Fibroblast of lung (primary cell): ENCODE measurements at places on chromosomes 16 and 17. TPM values are rescaled to one million over a fixed set of nuclear protein-coding genes. Genes with fewer than 3 reads are reported as not detected.

DNA sequence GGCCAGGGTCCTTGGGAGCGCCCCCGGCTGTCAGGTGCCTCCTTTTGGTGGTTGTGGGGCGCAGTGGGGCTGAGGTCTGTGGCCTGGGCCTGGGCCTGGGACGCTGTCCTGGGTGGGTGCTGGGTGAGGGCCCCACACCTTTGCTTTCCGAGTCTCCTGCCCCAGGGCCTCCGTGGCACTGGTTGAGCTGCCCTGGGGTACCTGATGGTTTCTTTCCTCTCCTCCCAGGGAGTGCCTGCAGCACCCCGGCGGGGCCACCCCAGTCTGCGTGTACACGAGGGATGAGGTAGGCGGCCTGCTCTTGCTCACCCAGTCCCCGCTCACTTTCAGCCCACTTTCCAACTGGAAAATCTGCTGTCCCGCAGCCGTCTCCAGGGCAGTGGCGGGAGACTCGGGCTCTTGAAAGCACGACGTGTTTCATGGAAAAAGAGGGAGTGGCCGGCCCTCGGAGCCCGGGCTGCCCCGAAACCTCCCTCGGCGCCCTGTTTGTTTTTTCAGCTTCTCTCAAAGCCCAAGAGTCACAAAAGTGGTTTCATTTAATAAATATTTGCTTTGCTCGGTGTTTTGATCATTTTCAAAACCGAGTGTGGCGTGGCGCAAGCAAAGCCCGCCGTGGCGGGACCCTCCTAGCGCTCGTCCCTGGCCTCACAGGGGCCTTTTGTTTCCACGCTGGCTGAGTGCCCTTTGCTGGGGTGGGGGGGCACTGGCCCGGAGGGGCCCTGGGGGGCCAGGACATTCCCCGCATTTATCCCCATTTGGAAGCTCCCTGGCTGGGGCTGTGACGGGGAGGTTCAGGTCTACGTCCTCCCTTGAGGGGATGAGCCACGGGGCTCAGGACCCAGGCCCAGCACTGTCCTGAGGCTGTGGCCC is 17.4 kb downstream of the ASPSCR1 start:
- no peak for DNase-seq

- no peak for DNase-seq
These were observed 3.4 kb upstream of the ENGASE start for GRCh38 chr17:79071161-79071740.

GRCh38 chr17:28944862-28945741 is 6.2 kb downstream of the PHF12 start:
- no peak for DNase-seq

CLEC18C gene
- 0.01 TPM in 1 of 2 replicates, not detected in the other for polyA plus RNA-seq

KRT31 gene
- polyA plus RNA-seq = not detected in 2 replicates
